ENCODE measurements at places on chromosomes 1 and 21.

- DNase-seq = peak; percentile 96
Measured at GRCh38 chr1:163897412-163898155, 575.8 kb downstream of the NUF2 start.

DNA sequence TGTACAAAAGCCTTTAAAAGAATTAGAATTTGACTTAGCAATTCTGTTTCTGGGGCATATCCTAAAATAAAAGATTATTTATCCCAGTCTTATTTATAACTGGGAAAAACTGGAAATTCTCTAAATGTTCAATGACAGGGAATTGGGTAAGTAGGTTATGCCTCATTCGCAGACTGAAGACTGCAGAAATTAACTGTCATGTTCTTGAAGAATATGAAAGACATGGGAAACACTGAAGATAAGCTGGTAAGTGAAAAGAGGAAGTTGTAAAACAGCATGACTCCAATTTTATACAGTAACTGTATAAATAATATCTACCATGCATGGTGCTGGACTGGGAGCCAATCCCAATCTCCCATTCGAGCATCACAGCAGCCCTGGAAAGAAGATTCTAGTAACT, 50.6 kb upstream of the SLC2A1 start:
- DNase-seq = no peak

- DNase-seq = no peak
Measured at GRCh38 chr21:19328954-19329353, 925.4 kb upstream of the TMPRSS15 start.

- no peak for DNase-seq
Measured at GRCh38 chr21:45846373-45847160, 135.0 kb upstream of the COL6A1 start.

DNA sequence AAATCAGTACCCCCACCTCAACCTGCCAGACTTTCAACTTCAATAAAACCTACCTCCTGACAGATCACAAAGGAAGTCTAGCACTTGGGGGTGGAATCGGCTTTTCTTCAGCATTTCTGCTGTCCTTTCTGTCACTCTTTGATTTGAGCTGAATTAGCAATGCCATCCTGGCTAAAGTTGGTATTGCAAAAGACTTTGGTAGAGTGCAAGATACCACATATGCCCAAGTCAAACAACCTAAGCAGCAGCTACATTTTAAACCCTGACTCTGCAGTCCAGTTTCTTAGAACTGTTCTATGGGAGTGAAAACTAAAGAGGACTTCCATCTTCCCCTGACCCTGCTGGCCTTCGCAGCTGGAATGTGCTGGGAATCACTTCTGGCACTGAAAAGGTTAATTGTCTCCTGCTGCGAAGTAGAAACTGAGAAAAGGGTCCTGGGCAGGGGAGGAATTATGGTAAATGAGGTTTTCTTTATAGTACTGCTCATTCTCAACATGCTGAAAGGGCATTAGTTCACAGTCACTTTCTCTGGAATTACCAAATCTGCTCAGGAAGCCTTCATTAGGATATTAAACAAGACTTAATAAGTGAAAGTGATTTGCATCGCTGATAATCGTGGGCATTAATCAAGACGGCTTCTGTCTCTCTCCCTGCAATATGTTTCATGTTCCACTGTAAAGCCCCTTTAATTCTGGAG, 126.2 kb upstream of the SMYD2 start:
- DNase-seq = no peak

- no peak for DNase-seq
Measured at GRCh38 chr1:117060441-117061317, 553 bp downstream of the TTF2 start.

DNA sequence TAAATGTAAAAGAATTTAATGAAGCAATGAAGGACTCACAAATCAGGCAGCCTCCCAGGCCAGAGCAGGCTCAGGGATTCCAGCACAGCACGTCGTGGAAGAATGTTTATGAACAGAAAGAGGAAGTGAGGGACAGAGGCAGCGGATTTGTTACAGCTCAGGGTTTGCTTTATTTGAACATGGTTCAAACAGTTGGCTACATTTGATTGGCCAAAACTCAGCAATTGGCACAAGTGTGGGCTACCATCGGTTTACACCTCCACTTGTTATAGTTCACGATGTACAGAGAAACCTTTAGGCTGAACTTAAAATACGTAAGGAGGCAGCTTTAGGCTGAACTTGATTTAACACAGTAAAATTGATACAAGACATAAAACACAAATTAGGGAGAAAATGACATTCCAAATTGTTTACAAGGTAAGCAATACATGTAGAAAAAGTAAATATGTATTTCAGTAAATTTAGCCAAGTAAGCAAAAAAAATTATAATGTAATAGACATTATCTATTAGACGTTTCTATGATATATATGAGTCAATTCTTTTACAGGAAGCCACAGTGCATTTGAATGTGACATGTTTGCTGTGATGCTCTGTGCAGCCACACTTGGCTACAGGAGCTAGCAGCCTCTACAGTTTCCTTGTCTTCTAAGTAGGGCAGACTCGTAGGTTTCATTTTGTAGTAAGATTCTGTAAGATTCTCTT, 126.5 kb downstream of the ADSS2 start:
- no peak for DNase-seq

GRCh38 chr1:14112613-14113012, 412.6 kb downstream of the PRDM2 start:
- DNase-seq = no peak

DNA sequence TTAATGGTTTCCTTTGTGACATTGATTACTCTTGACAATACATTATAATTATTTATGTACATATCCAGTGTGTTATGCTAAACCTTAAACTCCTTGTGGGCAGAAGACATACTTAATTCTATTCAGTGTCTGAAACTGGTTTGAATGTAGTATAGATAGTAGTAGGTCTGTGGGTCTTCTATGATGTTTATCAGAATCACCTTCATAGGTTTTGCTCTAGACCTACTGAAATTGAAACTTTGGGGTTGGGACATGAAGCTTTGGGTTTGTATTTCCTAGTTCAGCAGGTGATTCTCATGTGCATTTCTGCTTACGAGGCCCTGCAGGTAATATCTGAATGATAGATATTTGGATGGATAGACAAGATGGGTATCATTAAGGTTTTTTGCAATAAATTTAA, 48.6 kb downstream of the MIGA1 start:
- DNase-seq = no peak

DNA sequence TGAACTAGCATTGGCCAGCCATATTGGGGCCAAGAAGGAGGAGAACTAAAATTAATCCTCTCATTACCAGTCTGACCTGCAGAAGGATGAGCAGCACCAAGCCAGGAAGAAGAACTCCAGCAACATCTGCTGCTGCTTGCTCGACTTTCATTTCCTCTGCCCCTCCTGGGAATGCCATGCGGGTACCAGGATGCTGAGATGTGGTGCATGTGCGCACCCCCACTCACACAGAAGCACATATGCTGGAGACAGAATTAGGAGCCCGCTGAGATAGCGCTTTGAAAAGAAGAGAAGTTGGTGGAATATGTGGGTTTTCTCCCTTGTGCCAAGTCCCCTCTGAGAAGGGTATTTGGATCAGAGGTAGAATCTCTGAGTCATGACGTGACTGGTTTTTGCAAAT, 70.4 kb downstream of the PLXNA2 start:
- no peak for DNase-seq

DNA sequence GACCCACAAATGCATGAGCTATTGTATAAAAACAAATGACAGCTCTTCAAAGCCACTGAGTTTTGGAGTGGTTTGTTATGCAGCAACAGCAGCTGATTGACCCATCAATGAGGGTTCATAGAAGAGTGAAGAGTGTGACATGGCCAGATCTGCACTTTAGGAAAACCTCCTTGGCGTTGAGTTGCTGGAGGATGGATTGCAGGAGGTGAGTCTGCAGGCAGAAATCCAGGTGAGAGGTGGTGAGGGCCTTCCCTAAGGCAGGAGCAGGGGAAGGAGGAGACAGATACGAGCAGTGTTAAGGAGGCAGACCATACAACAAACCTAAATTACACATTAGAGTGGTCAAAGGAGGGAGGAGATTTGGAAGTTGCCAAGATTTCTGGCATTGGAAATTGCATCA, 169.3 kb upstream of the CSF3R start:
- no peak for DNase-seq

- peak; percentile 91 for DNase-seq
Measured at GRCh38 chr1:47317841-47318240, 3.9 kb upstream of the STIL start.

- DNase-seq = peak; percentile 10
Measured at GRCh38 chr1:30253807-30254440, 469.5 kb downstream of the MATN1 start.

- no peak for DNase-seq
Measured at GRCh38 chr1:67217938-67218337, 51.7 kb downstream of the IL23R start.
